Epithelial cell of proximal tubule (primary cell): ENCODE measurements at places on chromosomes 3 and 15.

DNA sequence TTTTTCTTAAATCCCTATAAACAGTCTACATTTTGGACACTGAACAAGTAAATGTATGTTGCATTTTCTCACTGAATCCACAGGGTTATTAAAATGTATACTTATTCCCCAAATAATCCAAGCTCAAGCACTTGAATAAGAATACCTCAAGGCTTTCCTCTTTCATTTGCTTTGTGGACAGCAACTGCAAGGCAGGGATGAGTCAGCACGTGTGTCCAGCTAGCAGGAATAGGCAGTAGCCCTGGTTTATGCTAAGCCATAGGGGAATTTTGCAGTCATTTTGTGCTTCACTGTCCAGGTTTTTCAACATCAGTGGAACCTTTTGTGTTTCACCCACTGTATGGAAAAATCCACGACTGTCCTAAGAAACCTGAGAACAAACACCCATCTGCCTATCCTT, 96.7 kb upstream of the KCNMB2 start:
- no peak for DNase-seq

DNA sequence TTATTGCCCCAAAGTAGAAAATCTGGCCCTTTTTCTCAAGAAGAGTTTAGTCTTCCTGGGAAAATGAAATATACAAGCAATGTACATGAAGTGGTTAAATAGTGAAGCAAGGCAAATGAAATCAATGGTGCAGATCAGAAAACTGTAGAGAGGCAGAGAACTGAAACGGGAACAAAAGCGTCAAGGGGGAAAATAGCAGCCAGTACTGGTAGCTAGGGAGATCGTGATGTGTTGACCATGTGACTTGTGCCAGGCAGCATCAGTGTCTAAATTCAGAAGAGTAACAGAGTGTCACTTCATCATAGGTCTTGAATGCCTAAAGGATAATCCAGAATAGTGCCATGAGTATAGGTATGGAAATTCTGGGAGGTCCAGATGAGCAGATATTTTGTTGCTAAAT, 163.1 kb downstream of the CHL1 start:
- DNase-seq: peak; percentile 72

DNA sequence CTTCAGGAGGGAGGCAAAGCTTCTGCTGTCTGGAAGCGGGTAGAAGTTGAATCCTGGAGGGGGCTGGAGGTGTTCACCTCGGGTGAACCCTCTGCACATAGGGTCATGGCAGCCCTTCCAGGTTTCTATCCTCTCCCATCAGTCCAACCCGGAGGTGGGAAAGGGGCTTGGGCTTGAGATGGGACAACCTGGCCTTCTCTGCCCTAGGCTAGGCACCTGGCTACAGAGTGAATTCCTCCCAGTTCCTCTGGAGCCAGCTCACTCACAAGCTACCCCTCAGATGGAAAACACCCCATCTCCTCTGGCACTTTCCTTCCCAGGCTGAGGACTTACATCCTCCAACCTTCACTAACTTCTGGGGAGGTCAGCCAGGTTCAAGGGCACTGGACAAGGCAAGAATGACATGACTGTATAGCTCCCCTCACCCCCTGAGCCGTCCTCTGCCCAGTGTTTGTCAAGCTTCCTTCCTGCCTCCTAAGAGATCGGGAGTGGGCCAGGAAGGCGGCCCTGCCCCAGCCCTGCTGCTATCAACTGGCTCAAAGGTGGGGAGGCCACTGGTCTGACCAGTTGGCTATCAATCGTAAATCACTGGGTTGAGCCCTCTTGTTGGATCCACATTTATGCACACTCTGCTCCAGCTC, 45.8 kb downstream of the KLF15 start:
- no peak for DNase-seq

DNA sequence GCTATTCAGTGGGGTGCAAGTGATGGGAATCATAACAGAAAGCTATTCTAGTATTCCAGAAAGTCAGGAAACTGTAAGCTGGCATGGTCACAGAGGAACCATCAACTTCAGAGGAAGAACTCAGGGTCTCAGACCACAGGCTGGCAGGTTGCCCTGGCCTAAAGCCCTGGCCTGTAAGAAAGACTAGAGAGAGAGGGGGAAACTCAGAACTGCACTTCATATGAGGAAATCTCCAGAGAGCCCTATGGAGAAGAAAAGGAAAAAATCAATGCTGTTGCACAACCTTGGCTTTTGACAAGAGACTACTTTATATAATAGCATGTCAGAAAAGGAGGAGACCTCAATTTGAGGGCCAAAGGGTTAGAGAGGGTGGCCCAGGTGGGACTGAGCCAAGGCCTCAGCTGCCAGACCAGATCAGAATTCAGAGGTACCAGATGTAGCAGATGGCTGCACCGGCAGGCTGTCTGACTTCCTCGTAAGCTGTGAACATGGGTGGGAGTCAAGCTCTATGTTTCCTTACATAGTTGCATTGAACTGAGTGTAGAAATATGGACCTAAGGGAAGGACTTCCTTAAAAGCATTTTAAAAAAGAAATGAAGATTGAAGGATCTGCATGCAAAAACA, 333.8 kb downstream of the PDCD6IP start:
- DNase-seq: no peak

GRCh38 chr3:178036451-178037144, 499.6 kb upstream of the KCNMB2 start:
- no peak for DNase-seq

GRCh38 chr3:150469031-150469930, 61.2 kb downstream of the TSC22D2 start:
- DNase-seq: peak; percentile 93

GRCh38 chr15:77981281-77982126, 96.0 kb downstream of the TBC1D2B start:
- DNase-seq: no peak

DNA sequence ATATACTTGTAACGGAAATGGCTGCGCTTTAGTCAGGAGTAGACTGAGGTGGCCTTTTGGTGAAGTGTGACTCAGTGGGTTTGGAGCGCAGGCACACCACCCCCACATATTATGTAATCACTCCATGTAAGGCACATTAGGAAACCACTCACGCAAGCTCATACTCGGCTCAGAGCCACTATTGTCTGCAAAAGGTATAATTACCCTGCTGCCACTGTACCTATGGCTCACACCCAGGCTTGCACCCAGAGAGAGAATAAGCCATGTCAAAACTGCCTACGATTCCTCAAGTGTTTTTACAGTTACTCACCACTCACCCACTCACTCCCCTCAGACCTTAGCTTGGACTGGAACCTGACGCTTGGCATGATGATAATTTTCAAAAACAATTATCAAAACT, 611.9 kb upstream of the CCDC54 start:
- peak; percentile 27 for DNase-seq
